ENCODE measurements at places on chromosomes 11 and 22.

GRCh38 chr11:111086058-111086457 lies 159.5 kb upstream of the POU2AF2 start:
- no peak for DNase-seq

DNA sequence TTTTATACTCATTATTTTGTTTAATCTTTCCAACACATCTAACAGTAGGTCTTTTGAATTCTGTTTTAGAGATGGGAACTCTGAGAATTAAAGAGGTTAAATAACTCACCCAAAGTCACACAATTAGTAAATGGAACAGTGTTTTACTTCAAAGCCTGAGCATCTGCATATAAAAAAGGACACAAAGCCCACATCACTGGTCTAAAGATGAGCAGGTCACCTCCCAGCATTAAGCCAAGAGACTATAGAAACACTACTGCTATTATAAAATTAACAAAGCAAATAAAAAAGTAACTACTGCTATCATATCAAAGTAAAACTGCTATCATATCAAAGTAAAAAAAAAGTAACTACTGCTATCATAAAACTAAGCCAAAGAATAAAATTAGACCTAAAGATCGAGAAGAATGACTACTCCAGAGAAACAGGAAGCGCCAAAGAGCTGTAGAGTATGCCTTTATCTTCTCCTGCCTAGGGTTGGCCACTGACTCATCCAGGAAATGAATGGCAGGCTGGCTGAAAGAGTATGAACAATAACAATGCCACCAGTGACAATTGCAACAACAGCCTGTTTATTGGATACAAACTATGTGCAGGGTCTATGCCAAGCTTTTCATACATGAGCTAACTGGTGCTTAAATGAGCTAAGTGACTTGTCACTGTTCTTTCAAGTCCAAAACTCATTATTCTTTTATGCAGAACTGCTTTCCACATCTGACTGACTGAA lies 1153.0 kb upstream of the TENM4 start:
- DNase-seq: no peak

DNA sequence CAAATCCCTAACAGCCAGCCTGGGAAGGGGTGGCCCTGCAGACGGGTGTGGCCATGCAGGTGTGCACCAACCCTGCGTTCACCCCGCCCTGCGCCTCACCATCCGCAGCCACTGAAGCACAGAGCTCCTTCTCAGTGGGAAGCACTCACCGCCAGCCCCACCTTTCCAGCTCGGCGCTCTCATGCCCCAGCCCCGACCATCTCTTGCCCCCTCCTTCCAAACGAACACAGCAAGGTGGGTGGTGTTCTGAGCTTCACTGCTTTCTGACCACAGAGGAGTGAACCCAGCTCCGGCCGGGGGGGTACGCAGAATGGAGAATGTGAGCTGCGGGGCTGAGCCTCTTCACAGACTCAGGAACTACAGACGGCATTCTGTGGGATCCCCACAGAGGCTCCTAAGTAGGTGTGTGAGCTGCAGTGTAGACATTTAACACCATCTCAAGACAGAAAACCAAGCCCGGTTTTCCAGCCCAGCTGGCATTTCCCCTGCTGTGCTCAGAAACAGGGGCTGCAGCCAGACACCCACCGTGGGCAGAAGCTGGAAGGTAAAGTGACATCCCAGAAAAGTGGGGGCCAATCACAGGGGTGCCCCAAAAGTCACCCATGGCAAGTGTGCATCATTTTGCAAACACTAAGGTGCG lies 88.4 kb upstream of the RTL6 start:
- no peak for DNase-seq

GRCh38 chr22:49671331-49672013 lies 156.2 kb downstream of the BRD1 start:
- no peak for DNase-seq

- no peak for DNase-seq
These were observed 5.5 kb upstream of the PHLDA2 start for GRCh38 chr11:2934611-2935239.

DNA sequence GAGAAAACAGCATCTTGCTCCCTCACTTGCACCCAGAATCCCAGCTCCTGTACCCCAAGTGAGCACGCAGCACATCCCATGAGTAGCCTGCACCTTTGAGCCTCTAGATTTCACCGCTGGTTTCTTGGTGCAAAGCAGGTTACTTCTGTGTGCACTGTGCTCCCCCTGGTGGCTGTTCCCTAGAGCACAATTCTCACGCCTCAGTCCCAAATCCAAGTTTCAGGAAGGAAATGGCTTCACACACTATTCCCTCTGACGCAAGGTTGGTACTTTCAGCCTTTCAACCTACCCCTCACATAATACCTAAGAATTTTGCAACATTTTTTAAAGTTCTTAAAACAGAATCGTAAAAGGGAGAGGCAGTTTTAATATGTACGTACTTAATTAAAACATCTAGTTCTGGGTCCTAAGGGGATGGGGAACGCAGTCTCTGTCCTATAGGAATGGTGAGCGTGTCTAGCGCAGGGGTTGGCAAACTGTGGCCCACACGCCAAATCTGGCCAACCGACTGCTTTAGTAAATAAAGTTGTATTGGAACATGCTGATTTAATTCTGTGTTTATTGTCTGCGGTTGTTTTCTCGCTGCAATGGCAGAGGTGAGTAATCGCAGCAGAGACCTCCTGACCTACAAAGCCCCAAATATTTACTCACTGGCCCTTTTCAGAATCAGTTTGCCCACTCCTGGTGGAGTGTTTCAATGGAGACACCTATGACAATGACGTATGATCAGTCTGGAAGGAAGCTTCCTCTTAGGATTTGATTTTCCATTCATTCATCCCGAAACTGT lies 27.5 kb downstream of the DHCR7 start:
- no peak for DNase-seq

Measured in CD4-positive, alpha-beta T cell treated with Interleukin-2 at 100 ng/mL for 4 hours (primary cell).